Hindlimb muscle (tissue), 1 donor: ENCODE measurements at places on chromosomes 5 and 9. TPM values are rescaled to one million over a fixed set of nuclear protein-coding genes. Genes with fewer than 3 reads are reported as not detected.

GRXCR2 gene
- not detected for polyA plus RNA-seq

OR13C3 gene
- not detected for polyA plus RNA-seq

PIP5K1B gene
- 1.7 TPM for polyA plus RNA-seq

PCDHGA9 gene
- 4.4 TPM for polyA plus RNA-seq

PDZD2 gene
- 6.1 TPM for polyA plus RNA-seq

CAMK2A gene
- 116 TPM for polyA plus RNA-seq

PCDHGA5 gene
- polyA plus RNA-seq: 2.6 TPM

PCDHA4 gene
- polyA plus RNA-seq: 0.12 TPM

CAMK4 gene
- 6.1 TPM for polyA plus RNA-seq

LVRN gene
- polyA plus RNA-seq: 4.1 TPM

C5orf46 gene
- polyA plus RNA-seq: not detected

PLEKHG4B gene
- 0.39 TPM for polyA plus RNA-seq

NNT gene
- 80.1 TPM for polyA plus RNA-seq

NMUR2 gene
- polyA plus RNA-seq: 0.22 TPM

TRIM36 gene
- 2.2 TPM for polyA plus RNA-seq

CLPTM1L gene
- 51.6 TPM for polyA plus RNA-seq

C9 gene
- 0.34 TPM for polyA plus RNA-seq

PCDHB15 gene
- polyA plus RNA-seq: 9.4 TPM
